ENCODE measurements at places on chromosomes 3 and 15.

GRCh38 chr3:188818282-188818681, 353.5 kb upstream of the TPRG1 start:
- DNase-seq = no peak

GRCh38 chr3:197456261-197457091, 99.3 kb downstream of the BDH1 start:
- DNase-seq = peak; percentile 21

DNA sequence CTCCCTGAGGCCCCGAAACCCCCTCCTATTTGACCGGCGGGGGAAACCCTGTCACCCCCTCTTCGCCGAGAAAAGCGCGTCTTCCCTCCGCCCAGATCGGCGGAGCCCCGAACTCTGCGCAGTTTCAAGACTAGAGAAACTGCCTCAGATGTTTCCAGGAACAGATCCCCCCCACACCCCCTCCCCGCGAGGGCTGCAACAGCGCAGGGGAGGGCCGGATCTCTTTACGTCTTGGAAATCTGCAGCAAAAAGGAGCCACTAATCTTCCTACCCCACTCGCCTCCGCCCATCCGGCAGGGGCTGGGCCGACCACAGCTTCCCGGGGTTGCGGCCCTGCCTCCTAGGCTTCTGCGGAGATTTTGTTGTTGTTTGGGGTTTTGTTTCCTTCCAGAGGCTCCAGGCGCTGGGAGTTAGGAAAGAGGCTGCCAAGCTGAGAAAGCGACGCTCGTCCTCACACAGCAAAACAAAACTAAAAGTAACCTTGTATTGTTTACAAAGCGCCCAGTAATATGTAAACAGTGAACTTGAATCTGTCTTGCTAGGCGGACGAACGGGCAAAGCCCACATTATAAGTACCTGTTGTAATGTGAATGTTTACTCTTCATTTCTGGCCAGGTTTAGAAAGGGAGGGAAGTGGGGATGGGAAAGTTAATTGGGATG, 2.2 kb downstream of the FOXB1 start:
- DNase-seq = peak; percentile 65

GRCh38 chr15:70589728-70590127, 173.6 kb downstream of the UACA start:
- DNase-seq = no peak

GRCh38 chr15:99635794-99636193, 70.0 kb downstream of the MEF2A start:
- DNase-seq = no peak

GRCh38 chr3:31968927-31969418, 12.1 kb downstream of the OSBPL10 start:
- no peak for DNase-seq

DNA sequence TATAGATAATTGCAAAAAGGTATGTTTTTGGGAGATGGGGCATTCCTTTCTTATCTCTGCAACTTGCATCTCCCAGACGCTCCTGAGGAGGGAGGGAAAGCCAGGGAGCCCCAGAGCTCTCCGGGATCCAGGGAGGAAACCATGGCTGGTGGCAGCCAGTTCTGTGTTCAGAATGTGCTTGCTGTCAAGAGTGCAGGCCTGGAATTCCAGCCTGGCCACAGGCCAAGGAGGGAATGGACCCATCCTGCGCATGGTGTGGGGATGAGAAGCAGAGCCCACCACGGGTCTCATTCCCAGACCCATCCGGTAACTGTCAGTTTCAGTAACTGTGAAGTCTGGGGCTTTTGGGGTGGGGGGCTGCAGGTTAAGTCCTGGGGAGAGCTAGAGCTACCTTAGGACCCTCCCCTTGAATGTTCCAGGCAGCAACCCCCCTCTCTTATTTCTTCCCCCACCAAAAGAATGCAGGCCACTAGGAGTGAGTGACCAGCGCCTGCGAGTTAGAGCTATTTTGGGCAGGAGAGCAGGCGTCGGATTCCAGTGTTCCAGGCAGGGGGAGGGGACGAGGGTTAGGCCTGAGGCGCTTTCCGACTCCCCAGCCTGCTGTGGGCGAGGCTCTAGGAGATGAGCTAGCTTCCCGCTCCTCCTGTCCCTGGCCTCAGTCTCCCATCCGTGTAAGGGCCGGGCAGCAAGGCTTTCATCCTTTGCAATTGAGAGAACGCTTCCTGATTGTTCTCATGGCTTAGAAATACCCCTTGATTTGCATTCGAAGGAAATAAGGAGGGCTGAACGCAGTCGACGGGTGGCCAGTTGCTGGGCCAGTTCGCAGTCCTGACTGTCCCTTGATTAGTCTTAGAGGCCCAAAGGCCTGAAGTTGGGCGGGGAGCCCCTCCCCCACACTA, 781 bp upstream of the DAG1 start:
- no peak for DNase-seq

DNA sequence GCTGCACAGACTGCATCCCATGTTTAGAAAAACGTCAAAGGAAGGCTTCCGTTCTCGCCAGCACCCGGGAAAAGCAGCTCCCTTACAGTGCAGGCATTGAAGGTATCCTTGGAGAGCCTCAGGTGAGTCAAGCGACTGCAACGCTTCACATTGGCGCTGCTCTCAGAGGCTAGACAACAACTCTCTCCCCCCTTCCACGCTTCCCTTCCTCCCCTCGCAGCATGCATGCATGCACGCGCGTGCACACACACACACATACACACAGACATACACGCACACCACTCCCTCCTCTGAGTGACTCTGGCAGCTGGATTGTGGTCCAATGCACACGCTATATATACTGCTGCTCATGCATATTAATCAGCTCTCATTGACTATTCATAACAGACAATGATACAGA, 191.1 kb downstream of the PDZRN3 start:
- no peak for DNase-seq

GRCh38 chr15:31225356-31225955, 101.2 kb upstream of the KLF13 start:
- DNase-seq = no peak

GRCh38 chr3:123782488-123782887, 101.6 kb downstream of the MYLK start:
- DNase-seq = no peak

- no peak for DNase-seq
These were observed 268.4 kb upstream of the CHRM5 start for GRCh38 chr15:33699691-33700447.

- no peak for DNase-seq
These were observed 125.3 kb upstream of the P2RY1 start for GRCh38 chr3:152709659-152710058.

- no peak for DNase-seq
These were observed 365.8 kb upstream of the MCTP2 start for GRCh38 chr15:93865586-93865985.

DNA sequence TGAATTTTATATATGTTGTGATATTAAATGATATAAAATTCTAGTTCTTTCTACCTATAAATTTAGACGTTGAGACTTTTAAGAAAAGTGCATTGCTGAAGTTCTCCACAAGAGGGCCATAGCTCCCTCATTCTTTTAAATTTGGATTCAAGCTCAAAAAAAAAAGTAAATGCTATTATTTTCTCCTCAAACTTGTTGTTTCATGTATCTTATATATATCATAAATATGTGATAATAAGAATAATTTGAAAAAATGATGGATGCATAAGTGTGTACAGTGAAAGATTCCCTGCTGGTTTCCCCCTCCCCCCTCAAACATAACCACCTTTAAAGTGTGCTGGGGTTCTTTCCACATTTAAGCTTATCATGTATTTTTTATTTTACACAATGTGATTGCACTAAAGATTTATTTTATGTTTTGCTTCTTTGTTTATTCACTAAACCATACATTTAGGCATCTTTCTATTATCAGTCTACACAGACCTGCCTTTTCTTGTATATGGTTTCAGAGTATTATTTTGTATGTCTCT, 769.4 kb upstream of the GOLIM4 start:
- DNase-seq = no peak

GRCh38 chr3:56522374-56522773, 34.6 kb upstream of the CCDC66 start:
- no peak for DNase-seq

DNA sequence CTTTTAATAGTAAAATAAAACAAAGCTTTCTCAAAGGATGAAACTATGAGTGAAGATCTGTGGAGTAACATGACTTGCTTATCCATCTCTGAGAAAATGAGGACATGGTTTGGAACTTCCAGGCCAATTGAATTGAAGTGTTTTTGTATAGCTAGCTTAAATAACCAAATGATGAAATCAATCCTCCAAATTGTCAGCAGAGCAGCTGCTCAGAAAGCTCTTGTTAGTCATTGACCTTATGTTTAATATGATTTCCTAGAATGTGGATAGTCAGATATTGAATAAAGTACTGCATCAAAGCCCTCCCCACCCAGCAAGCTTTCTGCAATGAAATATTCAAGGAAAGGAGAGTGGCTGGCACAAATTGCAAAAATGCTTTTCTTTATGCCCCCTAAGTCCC, 437.2 kb downstream of the MFSD1 start:
- DNase-seq = no peak

GRCh38 chr15:70012895-70013294, 84.8 kb downstream of the TLE3 start:
- no peak for DNase-seq

GRCh38 chr3:39383881-39384664, 903 bp downstream of the SLC25A38 start:
- peak; percentile 93 for DNase-seq

DNA sequence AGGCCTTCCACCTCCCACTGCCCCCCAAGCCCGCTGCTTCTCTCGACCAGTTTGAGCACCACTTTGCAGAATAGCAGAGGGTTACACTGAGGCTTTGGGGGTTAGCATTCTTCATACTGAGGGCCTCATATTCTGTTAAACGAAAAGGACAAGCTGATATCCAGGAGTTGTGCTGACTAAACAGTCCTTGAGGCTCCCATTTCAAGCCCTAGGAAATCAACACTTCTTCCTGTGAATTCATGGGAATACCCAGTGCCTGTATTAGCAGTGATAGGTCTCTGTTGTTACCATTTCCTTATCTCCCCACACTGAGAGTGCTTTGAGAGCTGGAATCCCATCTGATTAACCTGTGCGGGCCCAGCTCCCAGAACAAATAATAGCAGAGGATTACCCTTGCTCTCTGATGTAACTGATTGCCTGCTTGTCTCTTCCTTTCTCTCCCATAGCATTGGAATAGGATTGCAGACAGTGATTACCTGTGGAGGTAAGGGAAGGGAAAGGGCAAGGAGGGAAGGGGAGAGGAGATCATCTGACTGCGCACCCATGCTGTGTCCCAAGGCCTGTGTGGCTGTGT, 930 bp downstream of the FBXW12 start:
- no peak for DNase-seq

DNA sequence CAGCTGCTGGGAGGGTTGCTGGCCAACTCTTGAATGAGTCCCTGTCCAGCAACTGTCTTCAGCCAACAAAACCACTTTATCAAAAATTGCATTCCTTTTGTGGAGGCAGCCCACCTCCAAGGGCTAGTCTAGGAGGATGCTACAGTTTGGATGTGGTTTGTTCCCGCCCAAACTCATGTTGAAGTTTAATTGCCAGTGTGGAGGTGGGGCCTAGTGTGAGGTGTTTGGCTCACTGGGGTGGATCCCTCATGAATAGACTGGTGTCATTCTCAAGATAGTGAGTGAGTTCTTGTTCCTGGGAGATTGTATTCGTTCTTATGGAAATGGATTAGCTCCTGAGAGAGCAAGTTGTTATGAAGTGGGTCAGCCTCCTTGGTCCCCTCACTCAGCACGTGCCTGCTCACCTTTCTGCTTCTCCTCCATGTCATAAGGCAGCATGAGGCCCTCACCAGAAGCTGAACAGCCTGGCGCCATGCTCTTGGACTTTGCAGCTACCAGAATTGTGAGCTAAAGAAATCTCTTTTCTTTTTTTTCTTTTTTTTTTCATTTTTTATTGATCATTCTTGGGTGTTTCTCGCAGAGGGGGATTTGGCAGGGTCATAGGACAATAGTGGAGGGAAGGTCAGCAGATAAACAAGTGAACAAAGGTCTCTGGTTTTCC, 4.2 kb upstream of the RFC4 start:
- DNase-seq = no peak

DNA sequence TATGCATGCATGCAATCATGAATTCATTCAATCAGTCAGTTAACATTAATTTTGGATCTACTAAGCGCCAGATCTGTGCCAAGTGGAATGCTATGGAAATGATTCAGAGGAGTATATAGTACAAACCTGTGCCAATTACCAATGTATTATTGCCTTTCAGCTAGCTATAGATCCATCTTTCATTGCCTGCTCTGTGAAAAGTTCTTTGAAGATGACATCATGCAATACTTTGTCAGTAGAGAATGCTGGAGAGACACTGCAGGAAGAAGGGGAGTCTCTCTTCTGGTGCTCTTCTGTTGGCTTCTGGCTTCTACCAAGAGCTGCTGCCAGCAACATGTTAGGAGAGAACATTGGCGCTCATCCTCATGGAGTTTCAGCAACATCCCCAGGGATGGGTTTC, 81.0 kb upstream of the LMCD1 start:
- no peak for DNase-seq

- DNase-seq = no peak
These were observed 12.1 kb downstream of the C15orf39 start for GRCh38 chr15:75213768-75214221.

DNA sequence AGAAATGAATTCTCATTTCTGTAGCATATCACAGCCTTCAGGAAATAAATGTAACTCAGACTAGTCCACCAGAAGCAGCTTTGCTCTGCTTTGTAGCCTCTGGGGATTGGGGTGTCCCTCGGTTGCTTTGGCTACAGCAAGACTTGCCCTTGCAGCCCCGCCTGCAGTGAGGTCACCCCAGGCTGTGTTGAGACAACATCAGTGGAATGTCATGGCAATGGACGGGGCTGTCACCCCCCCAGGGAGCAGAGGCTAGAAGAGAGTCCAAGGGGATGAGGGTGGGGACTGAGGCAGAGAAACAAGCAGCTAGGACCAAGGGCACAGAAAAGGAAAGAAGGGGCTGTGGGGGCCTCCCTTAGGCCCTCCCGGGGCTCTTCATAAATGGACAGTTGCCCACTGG, 854 bp downstream of the CLEC3B start:
- no peak for DNase-seq

DNA sequence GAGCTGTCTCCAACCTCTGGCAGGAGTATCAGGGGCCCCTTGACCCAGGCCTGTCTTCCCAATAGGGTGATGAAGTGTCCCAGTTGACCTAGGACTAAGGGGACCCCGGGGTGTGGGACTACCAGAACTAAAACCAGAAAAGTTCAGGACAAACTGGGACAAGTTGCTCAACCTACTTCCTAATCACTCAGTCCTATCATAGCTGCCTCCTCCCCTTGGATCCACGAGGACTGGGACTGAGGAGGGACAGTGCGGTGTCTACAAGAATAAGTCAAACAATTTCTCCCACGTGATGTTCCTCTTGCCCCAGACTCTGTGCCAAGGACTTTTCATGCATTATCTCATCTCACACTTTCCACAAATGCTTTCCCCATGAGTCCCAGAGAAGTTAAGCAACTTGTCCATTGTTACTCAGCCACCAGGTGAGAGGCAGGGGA, 49.4 kb upstream of the SLCO2A1 start:
- DNase-seq = no peak
